ENCODE measurements at places on chromosomes 4 and X. TPM values are rescaled to one million over a fixed set of nuclear protein-coding genes. Genes with fewer than 3 reads are reported as not detected.

DNA sequence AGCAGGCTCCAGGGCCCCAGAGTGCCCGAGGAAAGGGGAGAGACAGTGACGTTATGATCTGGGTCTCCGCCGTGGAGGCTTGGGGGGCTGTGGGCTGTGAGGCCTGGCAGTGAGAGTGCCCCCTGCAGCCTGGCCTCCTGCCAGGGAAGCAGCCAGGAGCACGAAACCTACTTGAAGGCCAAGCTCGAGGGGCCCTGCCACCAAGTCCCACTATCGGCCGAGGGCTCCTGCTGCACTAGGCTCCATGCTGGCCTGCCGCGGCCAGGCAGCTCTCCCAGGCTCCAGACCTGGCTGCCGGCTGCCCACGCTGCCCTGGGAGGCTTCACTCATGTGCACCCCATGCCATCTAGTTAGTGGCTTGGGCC lies 18.7 kb downstream of the FLNA start:
- no peak overlapping the region for H3K4me3 ChIP-seq
- H3K36me3 ChIP-seq, result peaks cover 52% of the 10 kb centered on the region
- H3K4me1 ChIP-seq, result no peaks in the 10 kb centered on the region
- H3K27me3 ChIP-seq, result no peaks in the 10 kb centered on the region
- no peak for DNase-seq

DNA sequence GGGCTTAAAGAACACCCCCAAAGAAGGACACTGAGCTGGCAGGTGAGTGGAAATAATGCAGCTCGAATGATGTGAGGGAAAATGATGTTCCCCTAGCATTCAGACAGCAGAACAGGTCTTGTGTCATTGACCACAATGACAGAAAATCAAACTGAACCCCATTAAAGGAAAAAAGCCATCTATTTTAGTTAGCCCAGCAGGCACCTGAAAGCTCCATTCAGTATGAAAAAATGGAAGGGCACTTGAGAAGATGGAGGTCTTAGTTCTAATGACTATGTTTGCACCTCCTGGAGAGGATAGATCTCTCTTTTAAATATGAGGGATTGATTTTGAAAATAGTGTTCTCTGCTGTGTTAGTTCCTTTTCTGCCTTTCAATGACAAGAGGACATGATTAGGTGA lies 323.1 kb downstream of the NKX6-1 start:
- no peaks in the 10 kb centered on the region for H3K4me1 ChIP-seq
- H3K4me3 ChIP-seq, result no peak overlapping the region
- H3K27ac ChIP-seq, result no peak overlapping the region

DNA sequence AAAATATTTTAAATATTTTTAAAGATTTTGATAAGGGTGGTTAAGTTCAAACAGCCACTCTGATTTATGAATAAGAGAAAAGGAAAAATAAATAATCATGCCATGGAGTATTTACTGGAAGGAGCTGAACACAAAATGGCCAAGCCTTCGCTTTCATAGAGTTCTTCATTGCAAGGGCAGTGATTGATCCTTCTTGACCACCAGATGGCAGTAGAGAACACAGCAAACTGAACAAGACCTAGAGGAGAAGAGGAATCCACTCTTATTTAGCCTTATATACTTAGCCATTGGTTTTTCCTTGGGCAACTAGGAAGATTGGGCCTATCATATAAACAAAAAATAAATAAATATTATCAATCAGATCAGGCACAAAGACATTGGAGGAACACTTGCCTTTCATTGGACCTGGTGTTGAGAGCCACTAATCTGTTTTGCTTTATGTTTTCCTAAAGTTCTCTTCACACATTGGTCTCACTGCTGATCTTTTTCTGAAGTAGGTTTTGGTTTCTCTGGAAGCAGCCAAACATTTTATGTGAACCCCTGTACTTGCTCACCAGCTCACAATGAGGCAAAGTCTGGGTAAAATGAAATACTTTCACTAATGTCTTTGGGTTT lies 58.1 kb upstream of the PARM1 start:
- no peak overlapping the region for H3K27ac ChIP-seq
- no peaks in the 10 kb centered on the region for H3K36me3 ChIP-seq
- no peaks in the 10 kb centered on the region for H3K27me3 ChIP-seq

- H3K4me1 ChIP-seq, result no peaks in the 10 kb centered on the region
- H3K27ac ChIP-seq, result no peak overlapping the region
- DNase-seq, result no peak
- H3K36me3 ChIP-seq, result no peaks in the 10 kb centered on the region
- H3K27me3 ChIP-seq, result no peaks in the 10 kb centered on the region
These were observed 60.0 kb downstream of the AMMECR1 start for GRCh38 chrX:110257889-110258288.

HPSE gene
- 3.6 TPM for total RNA-seq

DNA sequence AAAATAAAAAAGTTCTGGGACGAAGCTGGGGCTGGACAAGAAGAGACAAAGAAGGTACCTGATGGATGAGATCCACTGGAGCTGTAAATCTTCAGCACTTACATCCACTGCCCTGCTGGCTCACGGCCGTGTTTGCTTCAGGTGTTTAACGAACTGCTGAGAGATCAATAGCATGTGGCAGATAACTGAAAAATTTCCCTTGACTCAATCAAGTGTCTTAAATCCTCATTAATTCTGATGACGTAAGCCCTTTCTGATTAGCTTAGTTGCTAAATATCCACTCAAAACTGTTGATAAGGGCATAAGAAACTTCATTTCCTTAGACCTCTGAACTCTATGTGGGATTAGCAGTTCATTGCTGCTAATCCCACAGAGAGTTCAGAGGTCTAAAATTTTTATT lies 354.2 kb upstream of the HS3ST1 start:
- H3K36me3 ChIP-seq, result no peaks in the 10 kb centered on the region
- H3K27ac ChIP-seq, result no peak overlapping the region
- no peak overlapping the region for H3K4me3 ChIP-seq
- DNase-seq, result no peak
- H3K27me3 ChIP-seq, result no peaks in the 10 kb centered on the region

DNA sequence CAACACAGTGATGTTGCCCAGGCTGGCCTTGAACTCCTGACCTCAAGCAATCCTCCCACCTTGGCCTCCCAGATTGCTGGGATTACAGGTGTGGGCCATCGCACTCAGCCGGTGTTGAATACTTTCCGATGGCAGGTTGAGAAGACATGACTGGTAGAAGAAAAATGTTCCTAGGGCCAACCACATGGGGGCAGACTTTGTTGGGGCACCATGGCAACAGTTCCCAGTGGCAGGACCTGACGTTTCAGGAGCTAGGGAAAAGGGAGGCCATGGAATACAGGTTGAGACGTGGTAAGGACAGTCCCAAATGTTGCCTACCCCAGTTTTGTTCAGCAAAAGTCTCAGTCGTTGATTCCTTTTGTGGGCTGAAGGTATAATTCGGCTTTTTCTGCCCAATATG lies 134.6 kb downstream of the ASMT start:
- H3K4me1 ChIP-seq, result no peaks in the 10 kb centered on the region
- no peaks in the 10 kb centered on the region for H3K36me3 ChIP-seq
- no peak overlapping the region for H3K27ac ChIP-seq

- no peaks in the 10 kb centered on the region for H3K36me3 ChIP-seq
- H3K4me3 ChIP-seq, result no peak overlapping the region
- no peaks in the 10 kb centered on the region for H3K27me3 ChIP-seq
These were observed 282.9 kb downstream of the USP46 start for GRCh38 chr4:52376132-52376704.

- H3K27me3 ChIP-seq, result no peaks in the 10 kb centered on the region
- no peak for DNase-seq
- no peaks in the 10 kb centered on the region for H3K36me3 ChIP-seq
- H3K27ac ChIP-seq, result no peak overlapping the region
These were observed 129.6 kb downstream of the ZNF330 start for GRCh38 chr4:141350122-141350905.

DNA sequence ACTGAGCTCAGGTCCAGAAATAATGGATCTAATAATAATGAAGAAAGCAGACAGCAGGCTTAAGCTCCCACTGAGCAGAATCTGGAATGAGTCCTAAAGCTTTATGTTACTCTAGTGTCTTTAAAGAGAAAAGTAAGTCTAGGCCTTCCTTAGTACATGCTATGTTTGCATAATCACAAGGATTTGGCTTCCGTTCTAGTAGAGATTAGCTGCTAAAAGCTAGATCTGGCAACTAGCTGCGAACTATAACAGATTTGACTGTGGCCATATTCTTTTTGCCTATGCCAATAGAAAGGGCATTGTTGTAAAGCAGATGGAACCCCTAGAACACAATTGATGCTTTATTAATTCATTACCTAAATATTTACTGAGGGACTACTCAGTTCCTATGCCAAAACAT lies 19.0 kb downstream of the COX7B2 start:
- no peaks in the 10 kb centered on the region for H3K27me3 ChIP-seq
- no peaks in the 10 kb centered on the region for H3K36me3 ChIP-seq
- H3K4me3 ChIP-seq, result no peak overlapping the region
- H3K27ac ChIP-seq, result no peak overlapping the region
- no peaks in the 10 kb centered on the region for H3K4me1 ChIP-seq

SUPT20HL2 gene
- total RNA-seq, result not detected

DNA sequence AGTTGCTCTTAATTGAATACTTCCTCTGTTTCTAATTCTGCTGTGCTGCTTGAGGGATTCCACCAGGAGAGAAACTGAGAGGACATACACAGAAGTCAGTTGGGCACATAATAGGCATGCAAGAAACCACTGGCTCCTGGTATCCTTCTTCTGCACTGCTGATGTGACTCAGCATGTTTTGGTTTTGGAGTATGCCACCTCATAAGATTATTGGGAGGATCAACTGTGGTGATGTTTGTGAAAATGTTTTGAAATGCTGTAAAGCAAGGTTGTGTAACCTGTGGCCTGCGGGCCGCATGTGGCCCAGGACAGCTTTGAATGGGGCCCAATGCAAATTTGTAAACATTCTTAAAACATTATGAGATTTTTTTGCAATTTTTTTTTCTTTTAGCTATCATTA lies 119.6 kb downstream of the GATB start:
- no peak overlapping the region for H3K27ac ChIP-seq
- H3K4me3 ChIP-seq, result no peak overlapping the region
- no peaks in the 10 kb centered on the region for H3K27me3 ChIP-seq
- no peaks in the 10 kb centered on the region for H3K36me3 ChIP-seq
- peaks cover 9% of the 10 kb centered on the region for H3K4me1 ChIP-seq
- DNase-seq, result no peak

IL1RAPL1 gene
- total RNA-seq, result 0.09 TPM

DNA sequence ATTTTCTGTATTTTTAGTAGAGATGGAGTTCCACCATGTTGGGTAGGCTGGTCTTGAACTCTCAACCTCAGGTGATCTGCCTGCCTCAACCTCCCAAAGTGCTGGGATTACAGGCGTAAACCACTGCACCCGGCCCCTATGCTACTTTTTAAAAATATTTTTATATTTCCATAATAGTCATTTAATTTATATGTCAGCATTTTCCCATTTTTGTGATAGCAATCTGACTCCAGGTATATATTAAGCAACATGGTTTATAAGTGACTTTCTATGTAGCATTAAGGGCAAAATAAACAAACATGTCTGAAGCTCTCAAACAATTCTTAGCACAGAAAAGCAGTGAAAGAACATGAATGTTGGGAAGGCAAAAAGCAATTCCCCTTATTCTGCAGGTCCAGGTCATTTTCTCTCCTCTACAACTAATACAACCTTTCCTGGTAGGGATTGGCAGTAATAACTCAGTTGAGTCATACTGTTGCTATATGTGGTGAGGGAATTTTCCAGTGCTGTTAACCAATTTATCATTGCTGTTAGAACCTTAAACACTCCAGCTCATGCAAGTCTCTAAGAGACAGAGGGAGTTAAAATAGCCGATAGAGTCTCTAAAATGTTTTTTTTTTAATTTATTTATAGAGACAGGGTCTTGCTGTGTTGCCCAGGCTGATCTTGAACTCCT lies 24.0 kb downstream of the SMIM14 start:
- peaks cover 20% of the 10 kb centered on the region for H3K4me1 ChIP-seq
- no peaks in the 10 kb centered on the region for H3K27me3 ChIP-seq
- H3K36me3 ChIP-seq, result no peaks in the 10 kb centered on the region
- H3K4me3 ChIP-seq, result no peak overlapping the region
- no peak overlapping the region for H3K27ac ChIP-seq
- no peak for DNase-seq

GRCh38 chr4:19689511-19689910 lies 562.2 kb upstream of the SLIT2 start:
- H3K36me3 ChIP-seq, result no peaks in the 10 kb centered on the region
- no peak overlapping the region for H3K4me3 ChIP-seq
- H3K27ac ChIP-seq, result no peak overlapping the region

ADRA2C gene
- 0.61 TPM for total RNA-seq

DNA sequence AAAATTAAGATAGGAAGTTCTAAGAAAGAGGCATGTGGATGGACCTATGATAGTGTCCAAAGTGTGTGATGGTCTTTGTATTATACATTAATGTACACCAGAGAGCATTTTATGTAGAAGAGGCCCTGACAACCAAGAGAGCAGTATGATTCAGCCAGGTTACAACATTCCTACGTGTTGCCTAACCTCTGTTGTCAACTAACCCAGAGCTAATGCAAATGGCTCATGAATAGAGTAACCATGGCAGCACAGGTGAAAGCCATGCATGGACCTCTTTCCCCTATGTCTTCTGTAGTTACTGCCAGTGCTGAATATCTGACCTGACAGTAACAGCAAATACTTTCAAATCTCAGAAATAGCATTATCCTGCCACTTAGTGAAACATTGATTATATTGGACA lies 255.6 kb downstream of the NDST4 start:
- H3K27me3 ChIP-seq, result no peaks in the 10 kb centered on the region
- no peaks in the 10 kb centered on the region for H3K4me1 ChIP-seq
- no peak overlapping the region for H3K27ac ChIP-seq

P2RY10 gene
- total RNA-seq, result 0.83 TPM

GRCh38 chr4:23741681-23742191 lies 148.1 kb downstream of the PPARGC1A start:
- H3K4me1 ChIP-seq, result no peaks in the 10 kb centered on the region
- no peak for DNase-seq
- no peak overlapping the region for H3K4me3 ChIP-seq
- no peaks in the 10 kb centered on the region for H3K36me3 ChIP-seq

PTCHD1 gene
- 1.7 TPM for total RNA-seq

DNA sequence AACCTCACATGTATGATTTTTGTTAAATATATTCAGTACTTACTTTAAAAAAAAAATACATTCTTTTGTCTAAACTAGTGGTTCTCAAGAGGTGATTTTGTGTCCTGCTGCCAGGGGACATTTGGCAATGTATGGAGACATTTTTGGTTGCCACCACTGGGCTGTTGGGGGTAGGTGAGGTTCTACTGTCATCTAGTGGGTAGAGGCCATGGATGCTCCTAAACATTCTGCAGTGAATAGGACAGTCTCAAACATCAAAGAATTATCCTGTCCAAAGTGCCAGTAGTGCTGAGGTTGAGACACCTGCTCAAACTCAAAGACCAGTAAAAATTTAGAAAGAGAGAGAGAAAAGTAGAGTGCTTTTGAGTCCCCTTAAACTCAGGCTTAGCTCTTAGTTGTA lies 32.9 kb upstream of the PGM2 start:
- H3K4me1 ChIP-seq, result no peaks in the 10 kb centered on the region
- H3K27ac ChIP-seq, result no peak overlapping the region
- DNase-seq, result no peak
- H3K36me3 ChIP-seq, result no peaks in the 10 kb centered on the region

DNA sequence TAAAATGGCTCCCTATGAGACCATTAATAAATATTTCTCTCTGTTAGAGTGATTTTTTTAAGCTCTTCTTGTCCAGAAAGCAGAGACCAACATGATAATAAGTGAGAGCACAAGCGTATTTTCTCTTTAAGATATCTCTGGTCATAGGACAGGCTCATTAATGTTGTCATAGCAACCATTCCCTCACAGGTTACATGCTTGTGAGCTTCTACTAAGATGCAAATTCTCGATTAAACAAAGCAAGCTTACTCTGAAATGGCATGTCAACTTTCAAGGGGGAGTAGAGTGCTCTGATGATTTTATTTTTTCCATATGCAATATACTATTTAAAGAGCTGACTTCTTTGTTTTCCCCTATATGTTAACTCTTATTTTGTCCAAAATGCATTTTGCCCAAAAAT lies 487.2 kb upstream of the LCORL start:
- no peaks in the 10 kb centered on the region for H3K27me3 ChIP-seq
- H3K4me3 ChIP-seq, result no peak overlapping the region
- H3K36me3 ChIP-seq, result no peaks in the 10 kb centered on the region
- DNase-seq, result no peak
- no peaks in the 10 kb centered on the region for H3K4me1 ChIP-seq

All from esophagus squamous epithelium (tissue), 5 donors.